ENCODE measurements at places on chromosomes 3 and 15.

GRCh38 chr3:194315965-194316361 lies 35.2 kb downstream of the CPN2 start:
- DNase-seq: no peak

GRCh38 chr3:165555785-165556184 lies 281.4 kb downstream of the BCHE start:
- no peak for DNase-seq

GRCh38 chr3:139358841-139359562 lies 15.2 kb downstream of the MRPS22 start:
- no peak for DNase-seq

DNA sequence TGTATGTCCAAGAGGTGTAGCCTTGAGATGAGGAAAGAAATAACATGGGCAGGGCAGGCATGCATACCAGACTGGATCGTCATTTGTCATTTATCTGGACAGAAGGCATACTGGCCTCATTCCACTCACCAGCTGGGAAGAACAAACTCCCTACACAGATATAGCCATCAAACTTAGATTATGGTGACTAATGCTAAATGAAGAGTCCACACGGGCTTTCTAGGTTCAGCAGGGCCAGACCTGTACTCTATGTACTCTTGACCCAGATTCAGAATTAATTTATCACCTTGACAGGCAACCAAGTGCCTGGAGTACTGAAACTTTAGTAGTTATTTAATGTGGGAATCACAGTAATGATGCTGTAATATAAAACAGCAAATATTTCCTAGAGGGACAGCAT lies 164.3 kb upstream of the IL12A start:
- no peak for DNase-seq

DNA sequence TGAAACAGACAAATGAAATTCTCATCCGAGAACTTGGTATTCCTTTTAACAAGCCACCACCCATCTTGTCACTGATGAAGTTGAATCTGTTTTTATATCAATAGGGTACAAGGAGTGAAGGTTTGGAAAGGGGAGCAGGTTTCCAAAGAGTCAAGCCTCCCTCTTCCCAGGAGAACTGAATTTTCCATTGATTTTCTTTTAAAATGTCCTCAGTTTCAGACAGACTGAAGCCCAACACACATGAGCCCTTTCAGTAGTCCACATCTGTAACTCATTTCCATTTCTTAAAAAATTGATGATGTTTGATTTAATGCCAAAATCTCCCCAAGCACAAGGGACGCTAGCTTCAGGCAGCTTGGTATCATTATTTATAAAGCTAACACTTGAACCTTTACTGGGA lies 187.7 kb downstream of the FOXB1 start:
- no peak for DNase-seq

GRCh38 chr15:66126031-66126441 lies 127.5 kb downstream of the MEGF11 start:
- no peak for DNase-seq

GRCh38 chr3:128274837-128275236 lies 121.6 kb downstream of the EEFSEC start:
- no peak for DNase-seq

- no peak for DNase-seq
Observed at GRCh38 chr3:171640520-171641412, 169.5 kb downstream of the PLD1 start.

Data from CD4-positive, alpha-beta T cell treated with Interleukin-10 for 1 hour (primary cell).